ENCODE measurements at places on chromosomes 4 and X.

DNA sequence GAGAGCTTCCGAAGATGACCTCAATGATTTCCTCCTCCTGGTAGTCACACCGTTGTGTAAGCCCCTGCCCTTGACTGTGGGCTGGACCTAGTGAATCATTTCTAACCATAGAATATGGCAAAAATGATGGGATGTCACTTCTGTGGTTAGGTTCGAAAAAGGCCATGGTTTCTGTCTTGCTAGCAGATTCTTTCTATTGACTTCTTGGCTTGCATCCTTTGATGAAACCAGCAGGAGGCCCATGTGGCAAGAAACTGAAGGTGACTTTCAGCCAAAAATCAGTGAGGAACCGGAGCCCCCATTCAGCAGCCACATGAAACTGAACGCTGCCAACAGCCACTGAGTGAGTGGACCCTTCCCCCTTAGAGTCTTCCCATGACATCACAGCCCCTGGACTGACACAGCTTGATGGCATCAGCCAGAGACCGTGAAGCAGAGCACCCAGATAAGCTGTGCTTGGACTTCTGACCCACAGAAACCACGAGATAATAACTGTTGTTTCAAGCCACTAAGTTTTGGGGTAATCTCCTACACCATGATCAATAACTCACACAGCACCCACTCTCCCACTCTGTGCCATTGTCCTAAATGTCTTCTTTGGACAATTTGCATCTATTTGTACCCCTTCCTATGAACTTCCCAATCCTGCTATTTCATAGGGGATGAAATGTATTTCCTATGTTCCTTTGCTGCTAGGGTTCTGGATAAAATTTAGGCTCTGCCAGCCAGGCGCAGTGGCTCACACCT, 148.0 kb upstream of the STX18 start:
- DNase-seq, result peak; percentile 29

- no peak for DNase-seq
Measured at GRCh38 chr4:8319061-8319460, 49.5 kb downstream of the HTRA3 start.

- DNase-seq, result no peak
Measured at GRCh38 chr4:103425406-103425805, 227.3 kb upstream of the CENPE start.

DNA sequence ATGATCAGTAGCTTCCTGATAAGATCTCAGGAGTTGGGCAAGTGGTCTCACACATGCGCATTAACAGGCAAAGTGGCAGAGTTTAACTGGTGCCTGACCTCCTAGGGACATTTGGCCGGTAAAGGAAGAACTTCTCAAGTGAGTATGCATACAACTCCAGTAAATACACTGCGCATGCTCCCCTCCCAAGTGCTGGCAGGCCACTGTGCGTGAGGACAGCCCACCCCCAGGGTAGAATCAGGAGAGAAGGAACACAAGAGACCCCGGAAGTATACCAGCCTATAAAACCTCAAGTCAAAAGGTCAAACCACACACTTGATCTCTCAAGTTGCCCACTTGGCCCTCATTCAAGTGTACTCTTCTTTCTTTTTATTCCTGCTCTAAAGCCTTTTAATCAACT, 225.5 kb upstream of the ANKRD50 start:
- DNase-seq, result no peak

- peak; percentile 66 for DNase-seq
Measured at GRCh38 chr4:72319601-72320021, 249.4 kb downstream of the ADAMTS3 start.

DNA sequence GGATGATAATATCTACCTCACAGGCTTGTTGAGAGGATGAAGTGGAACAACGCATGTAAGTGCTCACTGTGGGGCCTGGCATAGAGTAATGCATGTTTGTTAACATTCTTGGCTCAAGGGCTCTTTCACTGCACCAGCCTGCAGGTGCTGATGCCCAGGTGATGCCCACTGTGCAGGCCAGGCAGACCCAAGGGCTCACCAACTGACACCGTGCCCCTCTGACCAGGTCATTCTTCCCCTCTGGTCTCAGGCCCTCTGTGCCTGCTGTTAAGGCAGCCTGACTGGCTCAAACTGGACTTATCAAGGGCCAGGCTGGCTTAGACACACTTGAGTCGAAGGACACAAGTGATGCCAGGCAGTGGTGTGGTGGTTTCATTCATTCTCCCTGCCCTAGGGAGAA, 90.5 kb downstream of the PJA1 start:
- no peak for DNase-seq

GRCh38 chr4:121126449-121127006, 37.6 kb downstream of the TNIP3 start:
- no peak for DNase-seq

DNA sequence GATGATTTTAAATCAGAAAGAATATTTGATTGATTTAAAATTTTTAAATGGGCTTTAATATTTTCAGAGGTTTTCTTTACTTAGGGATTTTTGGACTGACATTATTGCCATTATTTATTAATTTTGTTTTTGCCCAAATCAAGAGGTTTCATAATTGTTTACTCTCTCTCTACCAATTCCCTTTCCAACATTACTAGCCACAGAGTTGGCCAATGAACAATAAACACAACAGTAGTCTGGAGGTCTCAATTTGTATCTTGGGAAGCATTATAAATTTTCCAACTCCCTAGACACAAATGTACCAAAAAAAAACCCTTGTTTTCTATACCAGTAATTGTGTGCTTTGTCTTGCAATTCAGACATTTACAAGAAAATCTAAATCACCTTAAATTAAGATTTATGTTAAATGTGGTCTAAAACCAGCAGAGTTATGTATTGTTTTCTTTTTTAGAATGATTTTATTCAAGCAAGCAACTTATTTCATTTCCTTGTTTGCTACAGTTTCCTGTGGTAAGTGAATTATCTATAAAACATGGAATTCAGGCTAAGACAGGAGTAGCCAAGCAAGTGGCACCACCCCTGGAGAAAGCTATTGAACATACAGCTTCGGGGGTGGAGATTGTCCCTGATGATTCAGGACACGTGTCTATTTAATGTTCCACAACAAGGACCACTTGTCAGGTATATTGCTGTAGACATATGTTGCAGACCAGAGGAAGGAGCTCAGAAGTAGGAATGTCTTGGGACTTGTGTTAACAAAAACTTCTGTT, 622 bp downstream of the KLKB1 start:
- no peak for DNase-seq

DNA sequence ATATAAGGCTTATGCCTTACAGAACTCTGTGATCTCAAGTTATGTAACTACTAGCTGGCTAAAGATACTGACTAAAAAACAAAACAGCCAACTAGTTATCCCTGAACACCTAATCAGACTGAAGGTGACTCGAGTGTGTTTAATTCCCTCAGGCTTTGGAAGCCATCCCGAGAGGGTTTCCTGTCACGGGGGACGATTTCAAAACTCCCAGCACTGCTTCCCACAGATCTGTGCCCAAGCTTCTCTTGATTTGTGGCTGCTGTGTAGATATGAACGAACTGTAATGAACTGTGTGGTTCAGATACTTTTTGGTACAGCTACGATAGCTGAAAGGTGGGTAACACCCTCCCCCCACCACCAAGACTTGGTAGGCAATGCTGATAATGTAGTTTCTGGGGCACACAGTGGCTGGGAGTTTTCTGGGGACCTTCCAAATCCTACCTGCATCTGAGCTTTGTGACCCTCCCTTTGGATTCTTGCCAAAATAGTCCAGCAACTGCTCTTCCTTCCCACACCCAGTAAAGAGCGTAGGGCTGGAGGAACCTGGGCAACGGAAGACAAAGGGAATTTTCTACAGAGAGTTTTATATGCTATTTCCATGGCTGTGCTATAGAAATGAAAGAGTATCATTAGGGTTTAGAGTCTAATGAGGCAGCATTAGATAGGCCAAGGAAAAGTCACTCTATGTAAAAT, 148.8 kb downstream of the MGST2 start:
- DNase-seq, result peak; percentile 43

GRCh38 chr4:87068583-87069021, 133.8 kb downstream of the AFF1 start:
- DNase-seq, result no peak

GRCh38 chrX:126338916-126339315, 172.8 kb upstream of the DCAF12L2 start:
- no peak for DNase-seq

GRCh38 chrX:333611-334311, 15.2 kb upstream of the GTPBP6 start:
- DNase-seq, result no peak

DNA sequence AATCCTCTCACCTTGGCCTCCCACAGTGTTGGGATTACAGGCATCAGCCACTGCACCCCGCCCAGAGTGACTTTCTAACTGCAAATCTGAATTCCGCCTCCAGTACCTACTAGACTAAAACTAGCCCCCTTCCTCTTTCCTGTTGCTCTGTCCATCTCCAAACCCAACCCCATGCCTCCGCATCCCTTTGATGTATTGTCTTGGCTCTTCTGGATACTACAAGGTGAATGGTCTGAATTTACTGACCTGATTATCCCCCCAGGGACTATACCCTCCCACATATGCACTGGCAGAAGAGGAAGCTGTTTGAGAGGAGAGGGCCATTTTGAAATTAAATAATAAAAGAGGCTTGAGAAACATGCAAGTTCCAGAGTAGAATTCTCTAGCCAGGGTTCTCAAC, 17.7 kb upstream of the TFDP3 start:
- no peak for DNase-seq

- no peak for DNase-seq
Measured at GRCh38 chr4:152817331-152817730, 37.6 kb downstream of the ARFIP1 start.

DNA sequence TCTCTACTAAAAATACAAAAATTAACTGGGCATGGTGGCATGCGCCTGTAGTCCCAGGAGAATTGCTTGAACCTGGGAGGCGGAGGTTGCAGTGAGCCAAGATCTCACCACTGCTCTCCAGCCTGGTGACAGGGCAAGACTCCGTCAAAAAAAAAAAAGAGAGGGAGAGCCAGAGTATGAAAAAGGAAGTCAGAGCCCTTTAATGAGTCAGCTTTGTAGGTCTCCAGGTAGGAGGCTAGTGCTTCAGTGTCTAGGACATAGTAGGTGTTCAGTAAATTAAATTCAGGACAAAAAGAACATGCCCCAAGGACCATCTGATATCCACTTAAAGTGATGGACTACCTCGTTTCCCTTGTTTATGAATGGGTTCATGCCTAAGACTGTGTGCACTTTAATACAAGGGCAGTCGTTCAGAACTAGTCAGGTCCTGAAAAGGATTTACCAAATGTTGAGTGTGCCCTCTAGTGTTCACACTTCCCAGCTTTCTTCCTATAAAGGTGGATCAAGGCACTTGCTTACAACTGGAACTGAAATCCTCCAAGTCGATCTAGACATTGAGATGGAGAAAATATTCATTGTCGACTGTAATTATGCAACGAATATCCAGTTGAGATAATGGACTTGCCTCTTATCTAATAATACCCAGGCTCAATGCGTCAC, 29.0 kb downstream of the F9 start:
- peak; percentile 34 for DNase-seq

DNA sequence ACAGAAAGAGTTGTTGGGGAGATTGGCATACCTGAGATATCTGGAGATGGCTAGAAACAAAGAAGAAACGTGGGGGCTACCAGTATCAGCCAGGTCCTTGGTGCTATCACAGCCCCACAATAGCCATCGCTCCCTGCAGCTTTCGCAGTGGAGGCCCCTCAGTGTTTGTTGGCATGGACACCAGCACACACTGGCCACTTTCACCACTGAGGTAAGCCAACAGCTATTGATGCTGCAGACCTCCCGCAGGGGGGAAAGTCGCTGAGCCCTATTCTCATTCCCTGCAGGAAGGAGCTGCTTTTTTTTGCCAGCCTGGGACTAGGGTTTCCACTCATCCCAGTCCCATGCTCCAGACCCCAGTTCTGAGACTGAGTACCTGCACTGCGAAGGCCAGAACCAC, 879.2 kb upstream of the IGFBP7 start:
- DNase-seq, result no peak

GRCh38 chr4:98151145-98151924, 8.1 kb upstream of the STPG2 start:
- DNase-seq, result no peak

DNA sequence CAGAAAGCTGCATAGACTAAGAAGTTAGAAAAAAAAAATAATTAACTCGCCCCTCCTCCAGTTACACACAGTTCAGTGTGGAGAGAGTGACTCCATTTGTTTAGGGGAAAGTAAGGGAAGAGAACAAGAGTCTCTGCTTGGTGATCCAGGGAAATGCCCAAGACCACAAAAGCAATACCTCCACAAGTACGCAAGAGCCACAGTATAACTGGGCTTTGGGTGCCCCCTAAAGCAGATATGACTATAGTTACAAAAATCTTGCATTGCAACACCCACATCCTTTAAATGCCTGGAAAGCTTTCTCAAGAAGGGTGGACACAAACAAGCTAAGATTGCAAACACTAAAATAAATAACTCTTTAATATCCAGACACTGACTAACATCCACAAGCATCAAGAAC, 164.2 kb upstream of the NRK start:
- DNase-seq, result no peak

Data from AG08395 (cell line).